ENCODE measurements at places on chromosomes 5 and 9.

DNA sequence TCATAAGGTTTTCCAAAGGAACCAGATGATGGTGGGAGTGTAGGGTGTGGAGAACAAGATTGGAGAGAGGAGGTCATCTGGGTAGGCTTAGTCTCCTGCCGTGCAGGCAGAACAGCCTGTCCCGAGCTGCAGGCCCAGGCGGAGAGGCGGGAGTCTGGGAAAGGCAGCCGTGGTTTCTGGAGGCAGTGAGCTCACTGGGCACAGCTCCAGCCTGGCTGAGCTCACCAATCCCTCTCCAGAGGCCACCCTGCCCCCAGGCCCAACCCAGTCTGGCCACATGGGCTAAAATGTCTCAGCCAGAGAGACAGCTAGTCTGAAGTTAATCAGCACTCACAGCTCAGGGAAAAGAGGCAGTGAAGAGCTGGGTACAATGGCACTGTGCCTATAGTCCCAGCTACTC lies 12.3 kb downstream of the P4HA2 start:
- no peak for DNase-seq

DNA sequence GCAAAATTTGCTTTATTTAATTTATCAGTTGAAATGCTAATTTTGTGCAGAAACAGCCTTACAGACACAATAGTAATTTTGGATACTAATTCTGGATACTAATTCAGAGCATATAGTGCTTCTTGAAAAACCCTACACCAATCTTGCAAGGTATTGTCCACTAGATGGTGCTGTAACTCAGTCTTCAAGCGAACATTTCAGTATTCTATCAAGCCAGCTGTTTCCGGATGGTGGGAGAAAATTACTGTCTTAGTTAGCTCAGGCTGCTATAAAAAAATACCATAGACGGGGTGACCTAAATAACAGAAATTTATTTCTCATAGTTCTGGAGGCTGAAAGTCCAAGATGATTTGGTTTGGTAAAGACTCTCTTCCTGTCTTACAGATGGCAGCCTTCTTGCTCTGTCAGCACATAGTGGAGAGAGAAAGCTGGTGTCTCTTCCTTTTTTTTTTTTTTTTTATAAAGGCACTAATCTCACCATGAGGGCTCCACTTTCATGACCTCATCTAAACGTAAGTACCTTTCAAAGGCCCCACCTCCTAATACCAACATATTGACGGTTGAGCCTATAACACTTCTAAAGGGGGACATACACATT lies 1306.5 kb upstream of the CDH9 start:
- no peak for DNase-seq

DNA sequence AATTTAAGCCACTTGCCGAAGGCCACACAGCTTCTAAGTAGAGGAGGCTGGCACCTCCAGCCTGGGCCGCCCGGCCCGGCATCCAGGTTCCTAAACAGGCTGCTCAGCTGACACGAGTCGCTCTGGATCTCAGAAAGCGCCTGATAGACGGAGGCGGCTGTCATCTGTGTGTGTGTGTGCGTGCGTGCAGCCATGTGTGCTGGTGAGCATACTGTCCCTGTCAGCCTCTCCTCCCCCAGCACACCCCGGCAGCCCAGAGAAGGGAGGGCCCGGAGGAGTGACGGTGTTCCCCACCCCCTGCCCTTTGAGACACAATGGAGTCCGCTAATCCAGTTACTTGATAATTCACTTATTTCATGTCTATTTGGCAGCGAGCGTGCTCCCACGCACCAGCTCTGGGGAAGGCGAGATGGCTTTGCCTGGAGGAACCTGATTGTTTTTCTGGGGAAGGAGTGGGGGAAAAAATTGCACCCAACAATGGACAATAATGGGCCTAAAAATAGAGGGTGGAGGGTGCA lies 20.0 kb downstream of the NTNG2 start:
- DNase-seq: no peak

DNA sequence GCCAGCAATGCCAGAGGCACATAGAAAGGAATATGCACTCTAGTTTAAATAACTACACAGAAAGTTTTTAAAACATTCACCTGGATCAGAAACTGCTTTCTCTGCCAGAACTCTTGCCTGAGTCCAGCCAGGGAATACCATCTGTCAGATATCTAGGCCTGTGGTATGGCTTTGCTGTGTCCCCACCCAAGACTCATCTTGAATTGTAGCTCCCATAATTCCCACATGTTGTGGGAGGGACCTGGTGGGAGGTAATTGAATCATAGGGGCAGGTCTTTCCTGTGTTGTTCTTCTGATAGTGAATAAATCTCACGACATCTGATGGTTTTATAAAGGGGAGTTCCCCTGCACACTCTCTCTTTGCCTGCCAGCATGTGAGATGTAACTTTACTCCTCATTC lies 41.5 kb upstream of the KCNV2 start:
- no peak for DNase-seq

DNA sequence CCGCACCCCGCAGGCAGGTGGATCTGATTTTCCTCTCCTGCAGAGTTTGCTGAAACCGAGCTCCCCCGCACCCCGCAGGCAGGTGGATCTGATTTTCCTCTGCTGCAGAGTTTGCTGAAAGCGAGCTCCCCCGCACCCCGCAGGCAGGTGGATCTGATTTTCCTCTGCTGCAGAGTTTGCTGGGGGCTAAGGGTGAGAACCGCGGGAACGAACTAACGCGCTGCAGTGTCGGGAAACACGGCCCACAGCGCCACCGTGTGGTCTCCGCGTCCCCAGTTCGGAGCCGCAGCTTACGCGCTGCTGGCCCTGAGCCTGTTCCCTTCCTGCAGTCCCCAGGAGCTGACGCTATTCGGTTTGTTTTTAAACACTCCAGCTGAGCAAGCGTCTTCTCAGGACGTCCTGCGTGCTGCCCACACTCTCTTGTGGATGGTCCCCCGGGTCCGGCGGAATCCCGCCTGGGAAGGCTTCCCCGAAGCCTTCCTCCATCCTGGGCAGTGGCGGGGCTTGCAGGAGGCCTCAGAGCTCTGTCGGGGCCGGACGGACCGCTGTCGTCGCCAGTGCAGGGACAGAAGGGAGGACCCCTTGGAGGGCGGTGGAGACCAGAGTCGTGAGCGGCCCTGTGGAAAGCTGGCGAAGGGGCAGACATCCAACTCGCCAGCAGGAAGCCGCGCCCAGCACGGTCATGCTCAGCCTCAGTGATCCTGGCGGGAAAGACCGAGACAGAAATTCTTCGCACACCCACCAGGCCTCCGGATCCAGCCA lies 121.2 kb upstream of the LPCAT1 start:
- DNase-seq: peak; percentile 76

DNA sequence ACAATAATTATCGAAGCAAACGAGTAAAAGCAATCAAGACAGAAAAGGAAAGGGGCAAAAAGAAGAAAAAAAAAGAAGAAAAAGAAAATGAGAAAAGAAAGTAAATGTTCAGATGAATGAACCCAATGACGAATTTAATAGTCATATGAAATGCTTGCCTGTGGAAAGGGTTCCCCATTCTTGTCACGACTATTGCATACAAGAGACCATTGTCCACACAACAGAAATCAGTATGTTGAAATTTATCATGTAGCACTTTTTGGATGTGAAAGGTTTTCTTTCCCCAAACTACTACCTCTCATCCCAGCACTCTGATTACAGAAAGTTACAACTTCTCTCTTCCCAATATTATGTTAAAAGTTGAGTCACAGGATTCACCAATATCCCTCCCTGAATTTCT lies 162.4 kb downstream of the ZDHHC21 start:
- no peak for DNase-seq

GRCh38 chr5:143340891-143341685 lies 62.4 kb downstream of the NR3C1 start:
- DNase-seq: no peak

- DNase-seq: no peak
These were observed 590.2 kb upstream of the MEF2C start for GRCh38 chr5:89473196-89473595.

DNA sequence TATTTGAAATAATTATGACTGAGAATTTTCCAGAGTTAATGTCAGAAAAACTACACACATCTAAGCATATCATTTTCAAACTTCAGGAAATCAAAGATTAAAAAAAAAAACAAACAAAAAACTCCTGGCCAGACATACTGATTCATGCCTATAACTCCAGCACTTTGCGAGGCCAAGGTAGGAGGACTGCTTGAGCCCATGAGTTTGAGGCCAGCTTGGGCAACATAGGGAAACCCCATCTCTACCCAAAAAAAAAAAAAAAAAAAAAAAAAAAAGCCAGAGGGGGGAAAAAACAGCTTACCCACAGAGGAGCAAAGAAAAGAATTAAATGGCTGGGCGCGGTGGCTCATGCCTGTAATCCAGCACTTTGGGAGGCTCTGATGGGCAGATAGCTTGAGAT lies 22.4 kb downstream of the EFCAB9 start:
- no peak for DNase-seq

- no peak for DNase-seq
These were observed 47.4 kb downstream of the FBXL7 start for GRCh38 chr5:15547261-15547839.

- DNase-seq: no peak
These were observed 1.4 kb upstream of the SLC36A2 start for GRCh38 chr5:151348789-151349188.

DNA sequence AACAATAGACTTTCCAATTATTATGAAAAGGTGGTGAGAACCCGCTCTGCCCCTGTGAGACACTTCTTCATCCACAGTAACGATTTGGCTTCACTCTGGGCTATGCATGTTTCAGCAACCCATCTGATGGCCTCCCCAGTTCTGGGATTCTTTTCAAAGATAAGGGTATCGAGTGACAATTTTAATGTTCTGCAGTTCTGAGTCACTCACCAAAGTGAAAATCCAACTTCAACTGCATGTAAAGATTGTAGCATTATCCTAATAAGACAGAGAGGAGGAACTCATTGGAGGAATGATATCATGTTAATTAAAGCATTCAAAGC lies 1078.3 kb upstream of the SEMA6A start:
- DNase-seq: no peak

DNA sequence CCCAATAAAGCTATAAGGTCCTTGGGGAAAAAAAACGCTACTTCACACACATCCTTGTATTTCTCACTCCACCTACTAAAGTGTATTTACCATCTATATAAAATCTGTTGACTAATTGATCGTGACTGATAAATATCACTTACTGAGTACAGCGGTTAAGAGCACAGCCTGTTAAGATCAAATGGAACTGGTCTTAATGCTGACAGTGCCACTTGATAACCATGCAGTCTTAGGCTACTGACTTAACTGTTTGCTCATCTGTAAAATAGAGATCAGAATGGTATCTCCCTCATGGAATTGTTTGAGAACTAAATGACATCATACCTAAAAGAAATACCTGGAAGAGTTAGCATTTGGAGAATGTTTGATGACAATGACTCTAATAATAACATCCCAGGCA lies 67.5 kb downstream of the ZFAND5 start:
- no peak for DNase-seq

DNA sequence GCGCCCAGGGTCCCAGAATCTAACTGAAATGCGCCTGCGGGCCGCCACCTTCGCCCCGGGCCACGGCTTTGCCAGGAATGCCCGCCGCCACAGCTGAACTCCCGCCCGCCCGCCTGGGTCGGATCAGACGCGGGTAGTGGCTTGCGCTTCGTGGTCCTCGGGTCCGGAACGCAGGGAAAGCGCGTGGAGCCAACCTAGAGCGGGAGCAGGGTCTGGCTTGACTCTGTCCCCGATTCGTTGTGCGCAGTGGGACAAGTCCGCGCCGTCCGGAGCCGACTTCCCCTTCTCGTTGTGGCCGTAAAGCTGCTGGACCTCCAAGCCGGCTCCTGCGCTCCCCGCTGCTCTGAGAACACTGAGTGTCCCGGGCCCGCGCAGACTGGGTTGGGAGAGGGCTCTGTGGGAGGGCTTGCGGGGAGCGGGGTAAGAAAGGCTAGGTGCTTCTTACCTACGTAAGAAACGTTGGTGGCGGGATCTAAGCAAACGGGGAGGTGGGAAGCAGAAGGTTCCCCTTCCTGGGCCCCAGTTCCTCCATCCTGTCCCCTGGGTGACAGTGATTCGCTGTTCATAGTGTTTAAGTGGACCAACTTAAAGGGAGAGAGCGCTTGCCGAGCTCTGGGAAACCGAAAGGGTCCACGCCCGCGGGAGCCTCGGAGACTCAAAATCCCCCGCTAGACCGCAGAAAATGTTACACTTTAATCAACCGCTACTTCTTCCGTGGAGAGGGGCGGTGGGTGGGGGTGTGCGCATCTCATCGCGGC lies 4.4 kb upstream of the FOXE1 start:
- no peak for DNase-seq

DNA sequence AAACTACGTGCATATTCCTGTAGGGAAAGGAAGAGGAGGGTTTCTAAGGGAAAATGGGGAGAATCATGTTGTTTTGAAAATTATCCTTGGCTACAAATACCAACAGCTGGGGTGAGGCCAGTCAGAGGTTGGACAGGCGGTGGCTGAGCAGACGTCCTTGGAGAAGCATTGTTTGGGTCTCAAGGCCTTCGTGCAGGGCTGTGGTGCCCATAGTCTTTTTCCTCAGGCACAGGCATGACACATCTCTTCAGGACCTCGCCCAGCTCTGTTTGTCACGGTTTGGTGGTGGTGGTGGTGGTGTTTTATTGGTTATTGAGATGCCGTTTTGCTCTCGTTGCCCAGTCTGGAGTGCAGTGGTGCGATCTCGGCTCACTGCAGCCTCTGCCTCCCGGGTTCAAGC lies 27.8 kb upstream of the EGFL7 start:
- no peak for DNase-seq

GRCh38 chr9:14531341-14532269 lies 161.6 kb downstream of the ZDHHC21 start:
- DNase-seq: no peak

- peak; percentile 82 for DNase-seq
These were observed 55.9 kb downstream of the SFXN1 start for GRCh38 chr5:175534070-175534932.

GRCh38 chr5:149804478-149805450 lies 74.7 kb downstream of the PPARGC1B start:
- DNase-seq: no peak

DNA sequence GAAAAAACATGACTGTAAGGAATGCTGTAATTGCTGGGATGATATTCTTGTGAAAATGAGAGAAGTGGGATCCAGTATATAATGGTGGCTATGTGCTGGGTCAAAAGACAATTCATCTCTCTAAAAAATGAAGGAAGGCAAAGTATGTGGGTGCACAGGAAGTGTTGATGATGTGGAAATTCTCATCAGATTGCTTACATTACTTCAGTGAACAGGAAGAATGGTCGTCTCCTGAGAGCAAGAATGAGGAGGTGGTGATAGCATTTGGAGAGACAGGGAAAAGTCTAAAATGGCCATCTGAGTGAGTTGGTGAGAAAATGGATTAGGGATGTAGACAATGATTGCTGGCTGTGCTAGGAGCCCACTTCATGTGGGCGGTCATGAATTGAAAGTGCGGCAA lies 253.5 kb upstream of the NREP start:
- DNase-seq: no peak
